MG63 (cell line): ENCODE measurements at places on chromosomes 3 and 15. TPM values are rescaled to one million over a fixed set of nuclear protein-coding genes. Genes with fewer than 3 reads are reported as not detected.

Gene NEDD4
- 9.9 and 78.4 TPM in 2 replicates for total RNA-seq

Gene LYSMD2
- 23.3 and 25.2 TPM in 2 replicates for total RNA-seq

- DNase-seq: peak; percentile 84
These were observed 26.4 kb downstream of the FAH start for GRCh38 chr15:80179025-80179759.

GRCh38 chr3:141605883-141606282 lies 119.1 kb downstream of the RASA2 start:
- DNase-seq: no peak

DNA sequence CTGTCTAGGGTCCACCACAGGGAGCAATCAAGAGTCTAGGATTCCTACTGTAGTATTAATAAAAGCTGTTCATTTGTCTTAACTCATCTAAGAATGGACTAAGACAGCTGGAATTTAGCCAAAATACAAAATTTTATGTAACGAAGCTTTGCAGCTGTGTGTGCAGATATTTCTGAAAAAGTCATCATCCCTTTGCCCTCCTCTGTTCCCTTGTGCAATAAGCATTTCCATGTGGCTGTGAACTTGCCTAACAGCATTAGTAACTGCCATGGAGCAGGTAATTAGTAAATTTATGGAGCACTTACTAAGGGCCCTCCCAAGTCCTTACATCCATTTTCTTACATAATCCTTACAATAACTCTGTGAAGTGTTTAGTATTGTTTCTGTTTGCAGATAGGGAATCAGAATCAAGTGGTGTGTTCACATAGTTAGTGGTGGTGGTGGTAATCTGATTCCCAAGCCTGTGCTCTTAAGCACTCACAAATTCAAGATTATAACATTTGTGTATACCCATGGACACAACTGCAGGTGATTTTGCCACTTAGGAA lies 114.5 kb downstream of the RARB start:
- no peak for DNase-seq
